SJSA1 (cell line): ENCODE measurements at places on chromosomes 4 and X.
A peak's percentile ranks its signal among the peaks of the same experiment; 100 is the strongest.

GRCh38 chrX:40062525-40063155 lies 35.1 kb downstream of the BCOR start:
- H3K27ac ChIP-seq, result no peak overlapping the region
- no peaks in the 10 kb centered on the region for H3K27me3 ChIP-seq
- no peak overlapping the region for H3K4me3 ChIP-seq
- H3K4me1 ChIP-seq, result no peaks in the 10 kb centered on the region
- no peak for DNase-seq

DNA sequence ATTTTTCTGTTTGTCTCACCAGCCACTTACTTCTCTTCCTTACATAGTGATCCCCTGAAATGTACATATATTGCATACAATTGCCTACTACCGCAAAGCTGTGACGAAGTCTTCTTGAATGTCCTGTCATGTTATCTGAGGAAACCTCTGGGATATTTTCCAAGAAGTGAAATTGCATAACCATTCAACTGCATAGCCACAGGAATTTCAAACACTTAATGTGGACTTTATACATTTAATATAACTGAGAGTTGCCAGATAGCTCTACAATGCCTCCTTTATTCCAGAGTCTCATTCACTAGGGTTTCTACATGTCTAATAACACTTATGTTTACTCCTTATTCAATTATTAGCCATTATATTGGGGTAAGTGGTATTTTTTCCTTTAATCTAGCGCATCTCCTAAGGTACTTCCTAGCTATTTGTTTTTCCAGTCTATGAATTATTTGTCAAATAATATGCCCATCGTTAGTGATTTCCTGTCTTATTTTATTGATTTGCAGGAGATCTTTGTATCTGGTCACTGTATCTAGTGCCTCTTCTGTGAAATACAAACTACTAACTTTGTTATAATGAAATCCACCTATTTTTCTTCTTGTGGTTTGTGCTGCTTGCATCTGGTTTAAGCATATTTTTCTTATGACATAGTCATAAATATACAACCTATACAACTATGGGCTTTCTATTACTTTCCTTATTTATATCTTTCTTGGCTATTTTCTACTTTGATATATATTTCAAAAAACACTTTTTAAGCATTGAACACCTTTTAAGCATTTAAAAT lies 69.2 kb upstream of the GRID2 start:
- DNase-seq, result peak; percentile 84
- no peaks in the 10 kb centered on the region for H3K36me3 ChIP-seq

DNA sequence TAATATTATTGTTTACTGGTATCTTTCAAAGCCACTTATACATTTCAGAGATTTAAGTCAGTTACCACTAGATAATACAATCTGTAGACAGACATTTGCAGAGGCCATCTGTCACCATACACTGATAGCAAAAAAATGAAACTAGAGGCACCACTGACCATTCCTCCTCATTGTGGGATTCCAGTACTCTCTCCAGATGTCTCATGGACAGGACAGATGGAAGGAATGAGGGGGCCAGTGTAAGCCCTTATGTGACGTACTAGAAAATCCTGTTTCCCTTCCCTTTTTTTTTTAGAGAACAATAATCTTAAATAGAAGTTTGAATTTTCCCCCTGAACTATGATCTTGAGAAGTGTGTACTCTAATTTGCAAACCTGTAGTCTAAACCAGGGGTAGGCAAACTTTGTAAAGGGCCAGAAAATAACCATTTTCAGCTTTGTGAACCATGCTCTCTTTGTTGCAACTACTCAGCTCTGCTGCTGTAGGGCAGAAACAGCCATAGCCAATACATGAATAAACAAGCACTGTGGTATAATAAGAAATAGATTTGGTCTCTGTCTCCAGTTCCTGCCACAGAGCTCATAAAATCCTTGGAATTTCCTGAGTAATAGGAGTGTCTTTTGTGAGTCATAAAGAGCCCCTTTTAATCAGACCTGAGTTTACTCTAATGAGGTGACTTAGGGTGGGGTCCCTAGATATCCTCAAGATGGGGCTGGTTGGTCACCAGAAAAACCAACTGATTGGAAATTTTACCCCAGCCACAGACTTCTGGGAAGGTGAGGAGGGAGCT lies 90.4 kb downstream of the MOSPD2 start:
- peaks cover 29% of the 10 kb centered on the region for H3K4me1 ChIP-seq
- H3K4me3 ChIP-seq, result no peak overlapping the region
- peak overlapping the region; percentile 82 for H3K27ac ChIP-seq
- peak; percentile 80 for DNase-seq
- no peaks in the 10 kb centered on the region for H3K27me3 ChIP-seq

DNA sequence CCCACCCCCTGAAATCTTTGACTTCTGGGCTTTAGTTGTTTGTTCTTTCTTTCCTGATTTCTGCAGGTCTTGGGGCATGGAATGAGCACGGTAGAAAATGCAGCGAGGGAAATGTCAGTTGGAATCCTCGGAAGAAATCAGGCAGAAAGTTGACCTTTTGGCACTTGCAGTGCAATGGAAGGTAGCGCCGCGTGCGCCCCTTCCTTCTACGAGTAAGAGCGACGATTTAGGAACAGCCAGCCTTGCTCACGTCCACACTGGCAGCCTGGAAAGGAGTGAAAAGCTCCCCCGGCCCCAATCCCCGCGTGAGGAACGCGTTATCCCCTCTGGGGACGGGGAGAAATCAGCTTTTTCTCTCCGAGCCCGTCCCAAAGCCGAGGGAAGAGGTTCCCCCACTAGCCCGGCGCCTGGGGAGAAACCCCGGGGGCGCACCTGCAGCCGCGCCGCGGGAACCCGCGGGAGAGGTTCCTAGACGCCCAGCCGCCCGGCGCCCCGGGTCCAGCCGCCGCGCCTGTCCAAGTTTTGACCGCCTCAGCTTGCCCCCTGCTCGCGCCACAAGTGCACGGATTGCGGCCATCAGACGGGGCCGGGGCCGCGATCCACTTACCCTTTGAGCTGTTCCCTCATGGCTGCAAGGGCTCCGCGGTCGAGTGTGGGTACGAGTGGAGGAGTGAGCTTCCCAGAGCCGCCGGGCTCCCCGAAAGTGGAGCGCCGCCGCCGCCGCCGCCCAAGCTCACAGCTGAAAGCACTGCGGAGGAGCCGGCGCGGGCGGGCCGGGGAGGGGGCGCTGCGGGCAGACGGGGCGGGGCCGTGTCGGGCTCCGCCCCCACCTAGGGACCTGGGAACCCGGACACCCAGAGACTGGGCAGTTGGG lies 194.6 kb upstream of the FTHL17 start:
- no peaks in the 10 kb centered on the region for H3K27me3 ChIP-seq
- H3K4me1 ChIP-seq, result no peaks in the 10 kb centered on the region
- peak overlapping the region; percentile 63 for H3K4me3 ChIP-seq
- no peak overlapping the region for H3K27ac ChIP-seq

DNA sequence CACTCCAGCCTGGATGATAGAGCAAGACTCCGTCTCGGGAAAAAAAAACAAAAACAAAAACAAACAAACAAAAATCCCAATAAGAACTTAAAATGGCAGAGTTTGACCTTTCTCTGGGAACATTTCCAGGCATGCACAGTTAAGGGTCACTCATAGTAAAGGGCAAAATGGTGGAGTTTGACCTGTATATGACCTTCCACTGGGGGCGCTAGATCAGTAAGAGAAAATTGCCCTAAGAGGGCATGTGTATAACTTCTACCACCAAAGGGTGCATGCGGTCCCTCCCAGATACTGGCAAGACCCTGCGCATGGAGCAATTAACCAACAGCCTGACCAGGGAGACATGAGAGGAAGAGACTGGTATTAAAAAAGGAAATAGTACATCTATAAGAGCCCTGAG lies 177.2 kb downstream of the MOSPD2 start:
- H3K27me3 ChIP-seq, result no peaks in the 10 kb centered on the region
- no peak overlapping the region for H3K27ac ChIP-seq
- DNase-seq, result no peak
- H3K36me3 ChIP-seq, result no peaks in the 10 kb centered on the region
- H3K4me3 ChIP-seq, result no peak overlapping the region
- H3K4me1 ChIP-seq, result no peaks in the 10 kb centered on the region

DNA sequence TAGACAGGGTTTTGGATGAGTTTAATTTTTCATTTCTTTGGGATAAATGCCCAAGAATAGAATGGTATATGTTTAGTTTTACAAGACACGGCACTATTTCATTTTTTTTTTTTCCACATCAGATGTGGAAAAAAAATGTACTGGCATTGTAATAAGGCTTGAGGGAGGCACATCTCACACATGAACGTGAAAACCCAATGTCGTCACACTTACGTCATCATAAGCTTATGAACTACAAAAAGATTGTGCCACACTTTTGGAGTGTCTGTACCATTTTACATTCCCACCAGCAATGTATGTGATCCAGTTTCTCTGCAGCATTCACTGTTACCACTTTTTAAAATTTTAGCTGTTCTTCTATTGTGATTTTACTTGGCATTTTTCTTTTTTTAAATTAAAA lies 74.2 kb downstream of the TAF1 start:
- H3K27me3 ChIP-seq, result no peaks in the 10 kb centered on the region
- H3K27ac ChIP-seq, result no peak overlapping the region
- DNase-seq, result no peak
- H3K4me3 ChIP-seq, result no peak overlapping the region

DNA sequence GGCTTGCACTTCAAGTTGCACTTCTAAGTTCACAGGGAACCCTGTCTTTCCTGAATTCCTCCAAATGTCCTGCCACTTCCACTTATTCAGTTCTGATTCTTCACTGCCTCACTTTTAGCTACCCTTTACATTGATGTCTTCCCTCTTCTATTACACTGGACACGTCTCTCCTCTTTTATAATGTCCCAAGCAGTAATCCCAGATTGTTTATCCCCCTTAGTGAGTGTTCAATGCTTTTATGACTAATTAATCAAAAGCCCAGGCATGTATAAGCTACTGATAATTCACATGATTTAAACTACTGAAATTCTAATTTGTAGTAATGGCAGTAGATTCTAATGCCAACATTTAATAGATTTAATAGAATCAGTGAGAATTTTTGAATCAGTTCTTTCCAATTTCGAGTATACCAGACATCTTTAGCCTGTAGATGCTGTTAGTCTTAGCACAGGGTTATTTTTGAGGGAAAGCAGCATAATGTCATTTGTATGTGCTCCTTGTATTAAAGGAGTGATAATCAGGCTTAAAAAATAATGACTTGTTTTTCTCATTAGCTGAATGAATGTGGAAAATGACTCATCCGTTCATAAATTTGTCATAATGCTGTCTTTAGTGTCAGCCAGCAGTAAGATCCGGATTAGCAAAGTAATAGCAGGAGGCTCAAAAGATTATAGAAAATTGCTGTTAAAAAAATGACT lies 703.1 kb downstream of the CENPC start:
- H3K27me3 ChIP-seq, result no peaks in the 10 kb centered on the region

GRCh38 chr4:147078875-147079658 lies 133.4 kb upstream of the TTC29 start:
- H3K27ac ChIP-seq, result no peak overlapping the region
- no peak overlapping the region for H3K4me3 ChIP-seq
- H3K36me3 ChIP-seq, result no peaks in the 10 kb centered on the region
- DNase-seq, result no peak

DNA sequence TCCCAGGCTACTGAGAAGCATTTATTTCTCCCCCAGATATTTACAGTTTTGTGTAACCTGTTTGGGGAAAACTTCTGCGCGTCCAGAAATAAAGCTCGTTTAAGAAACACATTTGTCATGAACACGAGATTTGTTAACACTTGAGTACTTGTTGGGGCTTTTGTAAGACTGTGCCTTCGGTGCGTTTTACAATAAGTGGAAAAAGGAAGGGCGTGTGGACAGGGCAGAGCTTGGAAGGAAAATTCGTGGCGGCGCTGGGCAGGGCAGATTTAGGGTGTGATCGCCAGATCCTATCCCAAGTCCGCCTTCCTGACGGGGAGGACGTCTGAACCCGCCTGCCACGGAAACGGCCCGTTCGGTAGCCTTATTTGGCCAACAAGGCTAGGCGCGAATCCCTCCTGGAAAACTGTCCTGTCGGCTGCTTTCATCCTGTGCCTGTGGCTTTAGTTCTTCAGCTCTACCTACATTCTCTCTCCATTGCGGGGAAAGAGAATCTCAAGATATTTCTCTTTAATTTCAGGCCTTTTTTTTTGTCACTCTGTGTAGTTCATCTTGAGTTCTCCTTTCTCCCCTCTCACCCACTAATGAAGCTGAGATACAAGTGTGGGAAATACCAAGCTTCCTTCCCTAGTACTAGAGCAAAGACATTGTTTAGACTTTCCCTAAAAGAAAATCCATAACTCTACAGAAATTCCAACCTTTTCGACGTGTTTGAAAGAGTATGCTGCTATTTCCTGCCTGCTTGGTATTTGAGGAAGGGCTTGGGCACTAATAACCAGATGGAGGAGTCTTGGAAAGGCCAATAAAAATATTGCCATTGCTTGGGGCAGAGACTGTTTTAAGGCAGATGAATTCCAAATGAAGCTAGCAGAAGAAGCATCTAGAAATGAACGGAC lies 982 bp downstream of the PDLIM5 start:
- peak overlapping the region; percentile 53 for H3K27ac ChIP-seq
- no peaks in the 10 kb centered on the region for H3K27me3 ChIP-seq
- peak overlapping the region; percentile 92 for H3K4me3 ChIP-seq
- H3K36me3 ChIP-seq, result peaks cover 29% of the 10 kb centered on the region
- peaks cover 29% of the 10 kb centered on the region for H3K4me1 ChIP-seq
- DNase-seq, result peak; percentile 79

DNA sequence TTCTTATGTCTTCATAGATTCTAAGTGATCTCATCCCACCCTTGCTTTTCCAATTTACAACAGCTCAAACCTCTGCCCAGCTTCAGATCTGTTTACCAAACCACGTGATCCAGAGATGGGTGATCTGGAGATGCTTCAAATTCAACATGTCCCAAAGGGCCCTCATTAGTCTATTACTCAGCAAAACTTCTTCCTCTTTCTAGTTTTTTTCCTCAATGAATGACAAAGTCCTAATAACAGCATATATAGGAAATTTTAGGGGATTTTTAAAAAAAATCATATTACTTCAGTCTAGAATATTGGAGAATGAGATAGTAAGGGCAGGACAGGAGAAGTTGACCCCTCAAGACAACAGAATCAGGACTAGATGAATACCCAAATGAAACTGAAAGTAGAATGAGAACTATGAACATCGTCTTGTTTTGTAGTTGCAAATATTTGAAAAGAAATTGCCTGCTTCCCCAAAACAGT lies 127.1 kb downstream of the CFAP299 start:
- H3K36me3 ChIP-seq, result no peaks in the 10 kb centered on the region
- peak overlapping the region; percentile 25 for H3K27ac ChIP-seq
- peak overlapping the region; percentile 10 for H3K4me3 ChIP-seq
- no peaks in the 10 kb centered on the region for H3K4me1 ChIP-seq
- no peak for DNase-seq

DNA sequence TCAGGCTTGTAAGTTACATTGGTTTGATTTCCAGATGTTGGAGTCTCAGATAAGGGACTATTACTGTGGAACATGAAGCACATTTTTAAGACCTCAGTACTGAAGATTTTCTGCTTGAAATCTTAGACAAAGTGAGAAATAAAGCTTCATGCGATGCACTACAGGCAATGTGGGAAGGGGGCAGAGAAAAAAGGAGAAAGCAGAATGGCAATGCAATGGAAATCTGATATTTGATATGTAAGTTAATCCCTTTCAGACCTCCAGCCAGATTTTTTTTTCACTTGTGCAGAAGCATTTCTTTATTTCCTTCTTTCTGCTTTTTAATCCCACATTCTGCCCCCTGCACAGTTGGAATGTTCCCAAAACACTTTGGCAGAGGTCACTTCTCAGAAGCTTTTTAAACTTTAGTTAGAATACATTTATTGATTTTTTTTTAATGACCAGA lies 174.3 kb downstream of the ADGRL3 start:
- H3K4me1 ChIP-seq, result no peaks in the 10 kb centered on the region
- no peak for DNase-seq
- H3K27me3 ChIP-seq, result no peaks in the 10 kb centered on the region
- H3K4me3 ChIP-seq, result no peak overlapping the region
- no peak overlapping the region for H3K27ac ChIP-seq
- H3K36me3 ChIP-seq, result no peaks in the 10 kb centered on the region
